ENCODE measurements at places on chromosomes 11 and 22.

DNA sequence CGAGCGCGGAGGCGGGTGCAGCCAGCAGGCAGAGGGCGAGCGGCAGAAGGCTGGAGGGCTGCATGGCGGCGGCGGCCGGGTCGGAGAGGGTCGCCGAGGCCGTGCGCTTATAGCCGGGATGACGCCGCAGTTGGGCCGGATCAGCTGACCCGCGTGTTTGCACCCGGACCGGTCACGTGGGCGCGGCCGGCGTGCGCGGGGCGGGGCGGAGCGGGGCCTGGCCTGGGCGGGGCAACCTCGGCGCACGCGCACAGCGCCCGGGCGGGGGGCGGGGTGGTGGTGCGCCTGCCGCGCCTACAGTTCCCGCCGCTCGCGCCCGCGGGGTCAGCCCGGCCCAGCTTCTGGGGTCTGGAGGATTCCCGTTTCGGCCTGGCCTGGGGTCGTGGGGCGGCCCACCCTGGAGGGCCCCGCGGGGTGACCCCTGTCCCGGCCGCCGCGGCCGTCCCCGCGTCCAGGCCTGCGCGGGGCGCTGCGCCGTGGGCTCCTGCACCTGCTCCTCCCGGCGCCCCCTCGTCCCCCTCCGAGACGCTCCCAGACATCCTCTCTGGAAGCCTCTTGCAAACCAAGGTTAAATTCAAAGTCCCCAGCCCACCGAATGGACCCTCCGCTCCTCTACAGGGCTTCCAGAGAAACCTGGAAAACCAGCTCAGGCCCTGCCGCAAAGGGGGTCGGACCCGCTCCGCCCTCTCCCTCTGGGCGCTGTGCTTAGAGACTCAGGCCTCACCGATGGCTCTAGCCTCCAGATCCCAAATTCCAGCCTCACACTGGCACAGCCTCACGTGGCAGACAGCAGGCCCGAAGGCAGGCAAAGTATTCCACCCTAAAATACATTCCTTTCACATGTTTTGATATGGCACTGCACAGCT lies at the start of gene CTSD:
CTSD (minus strand) TSS at position 132 of the 866 bp plus-strand sequence; CDS start at position 64, 68 bp downstream.
- DNase-seq = peak; percentile 78

- DNase-seq = no peak
Measured at GRCh38 chr11:66846671-66847091, 3.4 kb downstream of the RCE1 start.

DNA sequence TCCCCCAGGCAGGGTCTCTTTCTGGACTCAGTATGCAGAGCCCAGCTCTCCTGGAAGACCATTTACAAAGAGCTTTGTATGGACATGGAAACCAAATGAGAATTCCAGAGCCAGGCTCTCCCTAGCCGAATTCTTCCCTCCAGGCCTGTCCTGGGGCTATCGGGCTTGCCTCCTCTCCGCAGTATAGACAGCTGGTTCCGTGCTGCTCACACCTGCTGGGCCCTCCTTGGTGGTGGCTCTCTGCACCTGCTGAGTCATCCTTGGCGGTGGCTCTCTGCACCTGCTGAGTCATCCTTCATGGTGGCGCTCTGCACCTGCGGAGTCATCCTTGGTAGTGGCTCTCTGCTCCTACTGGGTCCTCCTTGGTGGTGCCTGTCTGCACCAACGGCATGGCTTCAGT lies 743.5 kb downstream of the BRD1 start:
- DNase-seq = no peak

- no peak for DNase-seq
Measured at GRCh38 chr11:66904055-66904454, 47.2 kb downstream of the LRFN4 start.

- DNase-seq = no peak
Measured at GRCh38 chr11:12376259-12377081, 901 bp upstream of the PARVA start.

- no peak for DNase-seq
Measured at GRCh38 chr22:43820651-43821305, 8.7 kb upstream of the EFCAB6 start.

- DNase-seq = no peak
Measured at GRCh38 chr11:65487467-65488272, 11.2 kb upstream of the MALAT1 start.

DNA sequence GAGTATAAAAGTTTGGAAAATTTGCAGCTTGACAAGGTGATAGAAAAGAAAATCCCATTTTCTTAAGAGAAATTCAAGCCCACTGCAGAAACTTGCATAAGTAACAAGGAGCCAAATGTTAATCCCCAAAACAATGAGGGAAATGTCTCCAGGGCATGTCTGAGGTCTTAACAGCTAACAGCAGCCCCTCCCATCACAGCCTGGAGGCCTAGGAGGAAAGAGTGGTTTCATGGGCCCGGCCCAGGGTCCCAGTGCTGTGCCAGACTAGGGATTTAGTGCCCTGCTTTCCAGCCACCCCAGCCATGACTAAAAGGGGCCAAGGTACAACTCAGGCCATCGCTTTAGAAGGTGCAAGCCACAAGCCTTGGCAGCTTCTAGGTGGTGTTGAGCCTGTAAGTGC lies 123.7 kb upstream of the TRPC6 start:
- DNase-seq = no peak

DNA sequence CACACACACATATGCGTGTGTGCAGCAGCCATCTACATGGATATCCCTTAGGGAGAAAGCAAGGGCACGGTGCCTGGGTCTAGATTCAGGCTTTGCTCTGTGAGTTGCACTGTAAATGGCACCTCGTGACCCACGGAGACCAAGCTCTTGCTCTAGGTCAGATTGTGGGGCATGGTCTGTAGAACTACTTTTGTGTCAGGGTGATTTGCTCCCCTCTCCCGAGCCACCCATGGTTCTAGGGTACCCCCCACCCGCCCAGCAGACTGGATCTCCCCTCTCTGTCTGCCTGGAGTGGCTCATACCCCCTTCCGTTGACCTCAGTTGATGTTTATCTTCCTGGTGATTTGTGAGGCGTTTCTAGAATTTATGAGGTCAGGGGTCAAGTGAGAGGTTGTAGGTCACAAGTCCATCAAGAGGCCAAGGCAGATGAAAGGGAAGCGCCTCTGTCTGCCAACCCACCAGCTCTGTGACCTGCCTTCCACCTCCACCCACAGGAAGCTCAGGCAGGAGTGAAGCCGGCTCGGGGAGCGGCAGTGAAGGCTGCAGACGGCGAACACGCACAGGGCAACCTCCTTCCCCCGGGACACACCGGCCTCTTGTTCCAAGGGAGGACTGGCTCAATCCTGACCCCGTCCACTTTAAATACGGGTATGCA lies 76.2 kb upstream of the TTLL12 start:
- no peak for DNase-seq

GRCh38 chr11:78295347-78295746 lies 106.6 kb downstream of the USP35 start:
- no peak for DNase-seq

DNA sequence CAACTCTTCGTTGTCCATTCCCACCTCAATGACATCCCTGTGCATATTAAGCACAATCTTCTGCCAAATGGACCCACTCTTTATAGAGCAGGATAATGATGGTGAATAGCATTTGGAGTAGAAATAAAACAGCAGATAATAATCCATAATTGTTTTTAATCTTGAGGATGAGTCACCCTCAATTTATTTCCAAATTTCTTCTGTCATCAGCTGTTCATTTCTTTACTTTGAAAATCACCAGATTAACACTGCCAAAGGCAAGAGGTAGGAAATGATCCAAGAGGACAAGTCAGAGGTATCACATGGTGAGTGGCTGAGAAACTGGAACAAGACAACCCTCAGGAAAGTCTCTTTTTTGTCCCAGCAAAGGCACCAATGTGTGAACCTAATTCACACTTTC lies 7.3 kb upstream of the AMBRA1 start:
- DNase-seq = no peak

GRCh38 chr11:73141309-73142127 lies 600 bp downstream of the FCHSD2 start:
- peak; percentile 17 for DNase-seq

DNA sequence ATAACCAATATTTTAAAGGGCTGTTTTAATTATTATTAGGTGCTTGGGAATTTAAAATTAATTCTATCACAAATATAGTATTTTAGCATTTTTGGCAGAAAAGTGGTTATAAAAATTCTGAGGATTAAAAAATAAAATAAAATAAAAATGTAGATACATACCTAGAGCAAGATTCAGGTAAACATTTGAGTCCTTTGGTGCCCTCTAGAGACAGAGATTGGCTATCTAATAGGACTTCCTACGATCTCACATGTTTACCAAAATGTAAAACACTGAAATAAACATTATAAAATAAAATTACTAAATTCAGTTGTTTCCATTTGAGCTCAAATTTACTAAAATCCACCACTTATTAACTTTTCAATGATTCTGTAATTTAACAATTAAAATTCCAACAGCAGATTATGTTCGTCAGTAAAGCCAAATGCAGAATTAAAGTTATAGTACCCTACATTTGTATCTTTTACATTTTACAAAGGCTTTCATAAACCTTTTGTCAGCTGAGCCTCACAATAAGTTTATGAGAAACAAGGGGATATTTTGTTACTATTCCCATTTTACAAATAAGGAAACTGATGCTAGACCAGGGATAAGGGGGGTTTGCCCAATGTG lies 27.7 kb downstream of the SLC36A4 start:
- DNase-seq = no peak

DNA sequence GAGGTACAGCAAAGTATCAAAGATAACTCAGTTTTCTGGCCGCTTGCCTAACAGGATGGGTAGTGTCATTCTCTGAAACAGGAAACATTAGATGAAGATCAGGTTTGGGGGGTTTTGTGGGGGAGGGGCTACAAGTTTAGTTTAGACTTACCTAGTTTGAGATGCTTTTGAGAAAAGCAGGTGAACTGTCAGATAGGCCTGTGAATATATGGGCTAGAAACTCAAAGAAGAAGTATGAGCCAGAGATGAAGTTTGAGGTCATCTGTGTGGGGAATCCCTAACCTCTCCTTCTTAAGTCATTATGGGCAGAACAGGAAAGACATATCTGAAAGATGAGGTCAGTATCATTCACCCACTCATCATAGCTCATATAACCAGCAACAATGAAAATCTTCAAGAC lies 11.9 kb downstream of the HOATZ start:
- DNase-seq = no peak

GRCh38 chr11:117251506-117251905 lies 19.0 kb downstream of the RNF214 start:
- no peak for DNase-seq

DNA sequence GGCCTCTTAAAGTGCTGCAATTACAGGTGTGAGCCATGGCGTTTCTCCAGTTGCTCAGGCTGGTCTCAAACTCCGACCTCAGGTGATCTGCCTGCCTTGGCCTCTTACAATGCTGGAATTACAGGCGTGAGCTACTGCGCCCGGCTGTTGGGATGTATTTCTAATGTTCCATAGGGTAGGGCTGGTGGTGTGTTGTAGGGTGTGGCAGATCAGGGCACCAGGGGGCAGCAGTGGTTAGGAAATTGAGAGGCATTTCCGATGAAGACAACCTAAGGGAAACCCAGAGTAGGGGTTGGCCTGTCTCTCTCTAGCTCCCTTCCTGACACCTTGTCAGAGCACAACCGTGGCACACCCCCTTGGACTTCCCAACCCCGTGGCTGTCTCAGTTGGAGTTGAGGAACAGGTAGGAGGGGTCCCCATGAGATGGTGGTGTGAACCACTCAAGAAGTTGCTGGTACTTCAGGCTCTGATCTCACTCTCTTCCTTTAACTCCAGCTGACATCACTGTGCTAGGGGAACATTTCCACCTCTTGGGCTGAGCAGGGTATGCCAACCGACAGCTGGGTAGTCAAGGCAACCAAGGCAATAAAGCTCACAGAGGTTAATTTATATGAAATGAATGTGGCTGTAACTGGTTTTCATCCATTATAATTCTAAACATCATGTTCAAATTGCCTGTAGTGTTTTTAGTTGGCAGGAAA lies 33.0 kb downstream of the YWHAH start:
- peak; percentile 54 for DNase-seq

DNA sequence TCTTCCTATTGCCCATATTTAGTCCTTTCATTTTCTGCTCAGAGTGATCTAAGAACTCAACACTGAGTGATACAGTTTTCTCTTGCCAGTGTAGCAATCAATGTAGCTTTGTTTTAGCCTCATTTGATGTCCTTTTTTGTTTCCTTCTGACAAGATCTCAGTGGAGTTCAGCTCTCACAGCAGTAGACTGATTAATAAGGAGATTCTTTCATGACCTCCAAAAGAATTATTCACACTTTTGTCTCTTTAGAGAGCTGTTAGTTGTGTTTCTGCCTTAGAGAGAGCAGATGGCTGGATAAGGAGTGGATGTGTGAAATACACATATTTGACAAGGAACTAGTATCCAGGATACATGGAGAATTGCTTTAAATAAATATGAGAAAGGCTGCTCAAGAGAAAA lies 6.6 kb upstream of the TMEM225 start:
- DNase-seq = no peak

GRCh38 chr11:130865774-130866114 lies 50.5 kb downstream of the SNX19 start:
- no peak for DNase-seq

DNA sequence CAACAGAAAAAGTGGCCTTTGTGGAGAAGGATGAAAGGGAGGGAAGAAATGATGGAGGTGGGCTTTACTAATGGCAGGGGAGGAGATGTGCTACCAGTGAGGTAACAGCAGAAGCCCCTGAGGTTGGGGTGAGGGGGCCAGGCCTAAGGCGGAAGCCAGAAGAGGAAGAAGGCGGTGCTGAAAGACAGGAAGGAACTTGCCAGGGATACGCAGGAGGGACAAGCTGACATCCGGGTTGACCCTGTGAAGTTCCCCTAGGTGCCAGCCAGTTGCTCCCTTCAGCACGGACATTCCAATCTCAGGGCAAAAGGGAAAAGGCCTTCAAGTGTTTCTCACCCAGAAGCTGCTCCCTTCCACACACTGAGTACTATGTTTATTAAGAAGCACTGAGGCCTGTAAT lies 2.3 kb upstream of the TIRAP start:
- no peak for DNase-seq

GRCh38 chr11:69984457-69985261 lies 93.5 kb upstream of the ANO1 start:
- no peak for DNase-seq

DNA sequence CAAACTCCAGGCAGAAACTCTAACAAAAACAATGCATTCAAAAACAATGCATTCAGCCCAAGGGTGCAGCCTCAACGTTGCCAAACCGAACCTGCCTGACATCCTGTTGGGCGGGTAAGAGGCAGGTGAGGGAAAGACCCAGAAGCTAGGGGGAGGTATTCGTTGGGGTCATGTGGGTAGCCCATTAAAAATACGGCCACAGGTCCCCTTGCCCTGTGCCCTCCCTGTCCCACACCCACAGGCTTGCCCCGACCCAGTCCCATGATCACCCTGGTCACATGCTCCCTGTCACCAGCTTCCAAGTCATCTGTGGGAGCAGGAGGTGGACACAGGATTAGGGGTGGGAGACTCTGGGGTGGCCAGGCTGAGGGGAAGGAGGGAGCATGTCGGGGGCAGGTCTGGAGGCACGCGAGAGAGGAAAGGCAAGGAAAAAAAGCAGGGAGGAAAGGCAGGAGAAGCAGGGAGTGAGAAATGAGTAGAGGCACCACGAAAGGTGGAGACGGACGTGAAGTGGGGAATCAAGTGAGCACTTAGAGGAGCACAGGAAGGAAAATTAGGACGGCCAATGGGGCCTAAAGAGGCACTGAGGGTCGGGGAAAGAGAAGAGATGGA lies 683 bp downstream of the PLA2G6 start:
- no peak for DNase-seq

GRCh38 chr22:26632422-26633155 lies 10.8 kb downstream of the CRYBA4 start:
- DNase-seq = no peak

Measured in stimulated activated CD4-positive, alpha-beta T cell treated with anti-CD3 and anti-CD28 coated beads, Interleukin-1b, Interleukin-23, amount 100 ng/mL, for 1 hour (primary cell).